ENCODE measurements at places on chromosomes 11 and 22.

DNA sequence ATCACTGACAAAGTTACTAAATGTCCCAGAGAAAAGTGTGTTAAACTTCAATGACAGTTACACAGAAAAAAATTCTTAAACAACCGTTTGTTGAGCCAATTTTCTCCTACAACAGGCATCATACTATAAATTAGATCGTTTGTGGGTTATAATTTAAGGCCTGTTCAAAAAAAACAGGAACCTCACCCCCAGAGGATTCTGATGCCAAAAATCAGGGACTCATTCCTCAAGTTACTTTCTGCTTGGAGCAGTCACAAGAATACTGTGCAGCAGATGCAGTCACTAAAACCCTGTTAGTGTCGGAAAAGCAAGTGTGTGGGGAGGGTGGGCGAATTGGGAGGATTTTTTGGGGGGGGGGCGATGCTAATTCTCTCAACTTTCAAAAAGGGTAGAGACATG is 657 bp downstream of the CWC15 start:
- DNase-seq = no peak

DNA sequence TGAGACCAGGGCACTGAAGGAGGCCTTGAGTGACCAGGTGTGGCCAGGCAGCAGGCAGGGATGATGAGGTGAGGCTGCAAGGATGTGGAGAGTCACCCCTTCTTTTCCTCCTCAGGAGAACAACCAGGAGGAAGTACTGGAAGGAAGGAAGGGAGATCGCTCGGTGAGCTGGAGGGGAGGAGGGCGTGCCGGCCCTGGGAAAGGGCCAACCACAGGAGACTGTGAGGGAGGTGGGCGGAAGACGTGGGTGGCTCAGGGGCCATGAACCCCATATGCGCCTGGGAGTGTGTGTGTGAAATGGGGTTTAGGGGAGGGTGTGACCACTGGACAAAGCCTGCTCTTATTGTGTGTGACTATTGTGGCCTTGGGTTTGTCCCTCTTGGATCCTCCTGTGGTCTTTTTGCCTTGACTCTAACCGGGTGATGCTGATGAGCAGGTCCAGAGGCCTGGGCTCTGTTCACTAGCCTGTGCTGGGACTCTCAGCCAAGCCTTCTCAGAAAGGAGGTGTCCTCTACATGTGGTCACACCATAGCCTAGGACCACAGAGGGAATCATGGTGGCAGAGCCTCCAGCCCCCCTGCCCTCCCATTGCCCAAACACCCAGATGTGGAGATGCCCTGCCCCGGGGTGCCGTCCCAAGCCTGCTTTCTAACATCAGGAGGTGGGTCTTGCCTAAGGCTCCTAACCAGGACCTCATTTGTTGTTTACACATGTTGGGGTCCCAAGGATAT is 41.3 kb upstream of the TUB start:
- no peak for DNase-seq

- DNase-seq = no peak
Measured at GRCh38 chr11:36594316-36594989, at the start of gene IFTAP. IFTAP (plus strand) TSS chr11:36594502; CDS start chr11:36610104, 15,602 bp downstream.

GRCh38 chr22:35590634-35591295 is 26.4 kb downstream of the MB start:
- DNase-seq = no peak

DNA sequence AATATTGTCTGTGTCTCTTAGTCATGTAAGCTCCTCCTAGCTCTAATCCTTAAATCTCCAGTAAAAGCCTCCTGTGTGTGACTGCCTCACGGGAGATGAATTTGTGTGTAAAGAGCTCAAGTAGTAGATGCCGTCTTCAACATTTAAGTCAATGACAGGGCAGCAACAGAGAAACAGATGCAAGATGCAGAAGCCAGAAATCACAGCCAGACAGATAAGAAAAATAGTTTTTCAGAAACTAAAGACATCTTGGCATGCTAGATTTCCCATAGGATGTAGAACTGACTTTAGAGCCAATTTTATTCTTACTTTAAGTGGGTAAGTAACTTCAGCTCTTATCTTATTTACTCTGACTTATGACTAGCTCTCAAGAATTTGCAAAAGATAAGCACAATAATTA is 652.8 kb downstream of the KCNA4 start:
- DNase-seq = no peak

DNA sequence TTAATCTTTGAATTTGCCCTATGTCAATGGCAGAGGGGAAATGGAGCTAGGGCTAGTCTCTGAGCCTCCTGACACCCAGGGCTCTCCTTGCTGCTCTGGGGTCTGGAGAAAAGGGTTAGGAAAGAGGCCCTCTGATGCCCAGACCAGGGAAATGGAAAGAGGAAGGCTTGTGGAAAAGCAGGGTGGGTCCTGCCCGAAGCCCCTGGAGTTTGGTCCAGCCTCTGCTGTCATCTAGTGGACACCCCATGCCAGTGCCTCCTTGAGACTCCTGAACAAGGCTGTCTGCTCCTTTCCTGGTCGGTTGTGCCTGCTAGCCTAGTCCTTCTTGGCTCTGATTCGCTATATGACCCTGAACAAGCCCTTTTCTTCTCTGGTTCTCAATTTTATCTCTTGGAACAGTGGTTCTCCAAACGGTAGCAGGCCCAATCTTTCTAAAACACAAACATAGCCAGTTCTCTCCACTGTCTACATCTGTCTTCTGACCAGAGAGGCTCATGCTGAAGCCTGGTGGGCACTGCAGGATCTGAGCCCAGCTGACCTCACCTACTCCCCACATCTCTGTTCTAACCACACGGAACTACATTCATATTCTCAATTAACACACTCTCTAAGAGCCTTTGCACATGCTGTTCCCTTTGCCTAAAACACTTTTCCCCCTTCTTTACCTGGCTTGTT is 8.8 kb upstream of the PLA2G3 start:
- DNase-seq = no peak

DNA sequence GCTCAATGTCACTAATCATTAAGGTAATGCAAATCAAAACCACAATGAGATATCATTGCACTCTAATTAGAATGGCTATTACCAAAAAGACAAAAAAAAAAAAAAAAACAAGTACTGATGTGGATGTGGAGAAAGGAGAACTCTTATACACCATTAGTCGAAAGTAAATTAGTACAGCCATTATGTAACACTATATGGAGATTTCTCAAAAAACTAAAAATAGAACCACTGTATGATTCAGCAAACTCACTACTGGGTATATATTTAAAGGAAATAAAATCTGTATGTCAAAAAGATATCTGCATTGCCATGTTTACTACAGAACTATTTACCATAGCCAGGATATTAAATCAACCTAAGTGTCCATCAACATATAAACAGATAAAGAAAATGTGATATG is 265.4 kb upstream of the ARHGAP20 start:
- DNase-seq = no peak

GRCh38 chr11:11499300-11499699 is 122.5 kb downstream of the GALNT18 start:
- DNase-seq = no peak

DNA sequence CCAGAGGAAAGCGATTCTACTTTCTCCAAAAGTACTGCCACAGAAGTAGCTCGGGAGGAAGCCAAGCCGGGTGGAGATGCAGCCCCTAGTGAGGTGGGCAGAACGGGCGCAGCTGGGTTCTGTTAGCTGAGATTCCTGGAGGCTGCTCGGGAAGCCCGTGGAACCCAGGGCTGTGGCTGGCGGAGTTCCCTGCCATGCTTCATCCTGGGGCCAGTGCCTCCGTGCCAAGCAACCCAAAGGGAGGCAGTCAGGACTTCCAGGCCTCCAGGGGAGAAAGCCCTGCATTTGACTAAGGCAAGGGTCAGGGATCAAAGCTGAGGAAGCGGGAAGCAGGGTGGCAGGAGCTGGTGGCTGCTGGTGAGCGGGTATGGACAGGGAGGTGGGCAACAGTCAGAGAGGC is 6.7 kb upstream of the TRMU start:
- DNase-seq = no peak

DNA sequence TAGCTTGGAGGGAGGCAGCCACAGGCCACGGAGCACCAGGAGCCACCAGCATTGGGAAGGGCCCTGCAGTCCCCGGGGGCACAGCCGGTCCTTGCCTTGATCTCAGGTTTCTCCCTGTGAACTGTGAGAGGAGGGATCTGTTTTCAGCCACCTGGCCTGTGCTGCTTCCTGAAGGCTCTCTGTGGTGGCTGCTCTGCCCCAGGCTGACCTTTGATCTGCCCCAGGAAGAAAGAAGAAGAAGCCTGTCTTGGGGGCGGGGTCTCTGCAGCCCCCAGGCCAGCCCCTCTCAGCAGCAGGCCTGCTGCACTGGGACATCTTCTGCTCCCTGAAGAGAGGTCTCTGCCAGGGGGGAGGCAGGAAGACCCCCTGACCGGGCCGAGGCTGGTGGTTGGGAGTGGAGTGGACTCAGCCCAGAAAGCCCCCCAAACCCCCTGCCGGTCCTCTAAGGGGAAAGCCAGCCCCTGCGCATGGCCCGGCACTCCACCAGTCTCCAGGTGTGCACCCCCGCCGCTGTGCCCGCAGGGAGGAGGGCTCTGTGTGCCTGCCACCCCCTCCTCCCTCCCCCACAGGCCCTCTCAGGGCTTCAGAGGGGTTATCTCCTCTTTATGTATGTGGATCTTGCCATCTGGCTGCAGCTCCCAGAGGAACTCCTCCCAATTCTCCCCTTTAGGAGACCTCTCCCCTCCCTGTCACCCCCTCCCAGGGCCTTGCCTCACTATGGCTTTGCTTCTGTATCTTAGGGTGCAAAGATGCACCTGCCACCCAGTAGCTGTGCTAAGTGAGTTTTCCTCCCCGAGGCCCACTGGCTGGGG is 675.3 kb downstream of the BRD1 start:
- DNase-seq = no peak

GRCh38 chr22:25942115-25942855 is 200.3 kb downstream of the MYO18B start:
- DNase-seq = no peak

DNA sequence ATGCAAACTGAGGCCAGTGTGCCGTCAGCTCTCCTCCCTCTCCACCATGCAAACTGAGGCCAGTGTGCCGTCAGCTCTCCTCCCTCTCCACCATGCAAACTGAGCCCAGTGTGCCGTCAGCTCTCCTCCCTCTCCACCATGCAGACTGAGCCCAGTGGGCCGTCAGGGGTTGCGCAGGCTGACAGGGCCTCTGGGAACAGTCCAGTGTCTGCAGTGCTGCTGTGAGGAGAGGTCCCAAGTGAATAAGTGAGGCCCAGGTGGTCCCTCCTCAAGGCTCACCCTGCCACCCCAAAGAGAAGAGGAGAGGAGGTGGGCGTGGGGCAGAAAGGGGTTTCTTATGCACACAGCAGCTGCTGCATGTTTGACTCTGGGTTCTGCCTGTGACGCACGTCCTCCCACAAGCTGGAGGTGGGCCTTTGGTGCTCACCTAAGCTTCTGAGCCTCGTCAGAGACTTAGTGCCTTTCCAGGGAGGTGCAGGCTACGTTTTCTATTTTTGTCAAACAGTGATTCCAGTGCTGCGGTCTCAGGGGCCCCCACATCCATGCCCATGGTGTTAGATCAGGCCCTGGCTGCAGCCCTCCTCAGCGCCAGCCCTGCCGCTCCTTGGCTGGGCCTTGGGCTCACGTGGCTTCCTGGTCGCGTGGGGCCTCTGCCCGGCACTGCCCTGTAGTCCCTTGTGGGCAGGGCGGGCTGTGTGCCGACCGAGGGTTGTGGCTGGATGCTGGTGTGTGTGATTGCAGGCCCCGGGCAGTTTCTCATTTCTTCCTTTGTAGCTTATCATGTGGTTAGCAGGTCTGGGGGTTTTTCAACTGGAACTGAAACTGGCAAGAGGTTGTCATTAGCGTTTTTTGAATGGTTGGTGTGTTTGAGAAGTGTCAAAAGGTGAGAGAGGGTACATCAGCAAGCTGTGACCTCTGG is 7.1 kb downstream of the TPCN2 start:
- DNase-seq = no peak

GRCh38 chr11:66231561-66231960 is 36.9 kb upstream of the RAB1B start:
- no peak for DNase-seq

GRCh38 chr11:26087120-26087935 is 244.6 kb upstream of the ANO3 start:
- no peak for DNase-seq

DNA sequence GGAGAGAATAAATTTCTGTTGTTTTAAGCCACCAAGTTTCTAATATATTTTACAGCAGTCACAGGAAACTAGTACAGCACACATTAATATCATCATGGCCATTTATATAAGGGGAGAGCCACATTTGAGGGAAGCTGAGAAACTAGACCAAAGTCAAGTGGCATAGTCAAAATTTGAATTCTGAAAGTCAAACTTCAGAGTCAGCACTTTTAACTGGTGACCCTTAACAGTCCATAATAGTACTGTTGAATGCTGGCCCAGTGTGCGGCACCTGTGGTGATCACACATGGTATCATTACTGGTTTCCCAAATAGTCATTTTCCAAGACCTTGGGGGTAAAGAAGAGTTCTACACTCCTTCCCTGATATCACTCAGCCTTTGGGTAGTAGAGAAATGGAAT is 44.3 kb upstream of the PAX6 start:
- no peak for DNase-seq

DNA sequence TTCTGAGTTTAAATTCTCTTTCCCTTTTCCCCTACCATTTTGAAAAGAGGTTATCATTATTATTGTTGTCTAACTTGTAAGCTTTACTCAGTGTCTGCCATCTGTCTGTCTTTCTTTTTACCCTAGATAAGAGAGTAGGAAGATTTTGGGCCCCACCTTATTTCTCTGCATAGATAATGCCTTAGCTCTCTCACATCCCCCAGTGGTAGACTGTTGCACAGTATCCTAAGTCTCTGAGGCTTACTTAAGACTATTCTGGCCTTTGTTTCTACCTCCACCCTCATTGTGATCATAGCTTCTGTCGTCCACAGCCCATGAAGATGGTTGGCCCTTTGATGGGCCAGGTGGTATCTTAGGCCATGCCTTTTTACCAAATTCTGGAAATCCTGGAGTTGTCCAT is 3.6 kb upstream of the OR51L1 start:
- no peak for DNase-seq

DNA sequence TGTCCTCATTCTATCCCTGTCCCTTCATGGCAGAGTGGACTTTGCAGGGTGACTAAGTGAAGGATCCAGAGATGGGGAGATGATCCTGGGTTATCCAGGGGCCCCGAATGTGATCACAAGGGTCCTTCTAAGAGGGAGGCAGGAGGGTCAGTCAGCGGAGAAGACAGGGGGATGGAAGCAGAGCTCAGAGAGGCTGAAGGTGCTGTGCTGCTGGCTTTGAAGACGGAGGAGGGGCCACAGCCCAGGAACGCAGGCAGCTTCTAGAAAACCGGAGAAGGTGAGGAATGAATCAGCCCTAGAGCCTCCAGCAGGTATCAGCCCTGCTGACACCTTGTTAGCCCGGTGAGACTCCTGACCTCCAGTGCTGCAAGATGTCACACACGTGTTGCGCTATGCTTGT is 63.7 kb downstream of the CDKN1C start:
- no peak for DNase-seq

Data from cortex of kidney (tissue), 1 donor.